T-helper 9 cell (primary cell): ENCODE measurements at places on chromosomes 11 and 22.

DNA sequence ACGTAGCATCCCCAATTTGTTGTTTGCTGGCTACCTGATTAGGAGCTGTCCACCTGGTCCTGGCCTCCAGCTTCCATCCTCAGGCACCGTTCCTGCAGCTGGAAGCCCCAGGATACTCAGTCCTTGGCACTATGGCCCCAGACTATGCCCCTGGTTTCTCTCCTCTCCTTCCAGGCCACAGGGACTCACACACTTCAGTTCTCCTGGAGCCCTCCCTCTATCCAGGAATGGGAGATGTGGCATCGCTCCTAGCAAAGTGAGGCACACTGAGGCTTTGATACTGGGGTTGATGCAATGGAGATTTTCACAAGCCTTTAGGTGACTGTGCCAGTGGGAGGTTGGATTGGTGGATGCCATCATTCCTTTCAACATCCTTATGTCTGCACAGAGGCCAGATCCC, 142.8 kb upstream of the B3GAT1 start:
- no peak for DNase-seq

- DNase-seq = no peak
These were observed 21.6 kb upstream of the CSNK1E start for GRCh38 chr22:38338772-38339379.

- DNase-seq = no peak
These were observed 7.4 kb downstream of the TMEM9B start for GRCh38 chr11:8956860-8957259.

- no peak for DNase-seq
These were observed 38.2 kb upstream of the BLID start for GRCh38 chr11:122154227-122154626.

DNA sequence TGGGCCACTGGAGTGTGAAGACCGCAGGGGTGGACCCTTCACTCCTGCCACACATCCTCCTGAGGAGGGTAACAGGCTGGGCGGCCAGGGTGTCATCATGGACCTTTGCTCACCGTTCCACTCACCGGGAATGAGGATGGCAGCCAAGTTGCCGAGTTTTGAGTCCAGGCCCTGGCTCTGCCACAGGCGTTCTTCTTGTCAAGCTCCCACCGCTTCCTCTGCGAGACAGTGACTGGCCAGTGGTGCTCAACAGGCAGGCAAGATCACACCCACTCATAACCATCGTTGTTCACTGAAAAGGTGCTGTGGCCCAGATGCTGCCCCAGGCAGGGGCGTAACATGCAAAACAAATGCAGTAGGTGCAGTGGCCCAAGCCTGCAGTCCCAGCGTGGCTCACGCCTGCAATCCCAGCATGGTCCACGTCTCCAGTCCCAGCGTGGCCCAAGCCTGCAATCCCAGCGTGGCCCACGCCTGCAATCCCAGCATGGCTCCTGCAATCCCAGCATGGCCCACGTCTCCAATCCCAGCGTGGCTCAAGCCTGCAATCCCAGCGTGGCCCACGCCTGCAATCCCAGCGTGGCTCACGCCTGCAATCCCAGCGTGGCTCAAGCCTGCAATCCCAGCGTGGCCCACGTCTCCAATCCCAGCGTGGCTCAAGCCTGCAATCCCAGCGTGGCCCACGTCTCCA, 5.0 kb upstream of the PANX2 start:
- no peak for DNase-seq

- no peak for DNase-seq
These were observed 397.0 kb downstream of the METTL15 start for GRCh38 chr11:28505232-28505631.

GRCh38 chr11:123580557-123581275, 73.7 kb downstream of the SCN3B start:
- DNase-seq = peak; percentile 48

DNA sequence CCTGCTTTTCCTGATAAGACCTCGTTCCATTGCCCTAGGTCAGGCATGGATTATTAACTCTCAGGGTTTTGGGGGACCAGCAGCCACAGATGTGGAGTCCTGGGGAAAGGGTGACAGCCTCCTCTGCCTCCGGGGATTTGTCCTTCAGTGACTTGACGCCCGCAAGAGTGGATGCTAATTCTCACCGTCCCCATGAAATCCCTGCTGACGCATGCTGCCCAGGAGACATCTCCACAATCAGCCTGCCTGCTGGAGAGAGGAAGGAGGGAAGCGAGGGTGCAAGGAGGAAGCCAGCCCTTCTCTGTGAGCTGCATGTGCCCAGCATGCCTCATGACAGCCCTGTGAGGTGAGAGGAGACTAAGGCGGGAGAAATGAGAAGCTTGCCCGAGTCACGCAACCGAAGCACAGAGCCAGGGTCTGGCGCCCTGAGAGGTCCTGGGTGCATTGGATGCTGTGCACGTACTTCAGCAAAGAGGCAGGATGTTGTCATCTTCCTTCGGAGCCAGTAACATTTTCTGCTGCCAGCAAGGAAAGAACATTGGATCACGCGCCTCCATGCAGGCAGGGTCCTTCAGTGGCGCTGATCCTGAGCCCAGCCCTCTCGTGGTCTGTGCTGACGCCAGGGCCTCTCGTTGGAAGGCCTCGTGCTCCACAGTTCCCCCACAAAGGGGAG, 27.3 kb upstream of the KRTAP5-6 start:
- no peak for DNase-seq

DNA sequence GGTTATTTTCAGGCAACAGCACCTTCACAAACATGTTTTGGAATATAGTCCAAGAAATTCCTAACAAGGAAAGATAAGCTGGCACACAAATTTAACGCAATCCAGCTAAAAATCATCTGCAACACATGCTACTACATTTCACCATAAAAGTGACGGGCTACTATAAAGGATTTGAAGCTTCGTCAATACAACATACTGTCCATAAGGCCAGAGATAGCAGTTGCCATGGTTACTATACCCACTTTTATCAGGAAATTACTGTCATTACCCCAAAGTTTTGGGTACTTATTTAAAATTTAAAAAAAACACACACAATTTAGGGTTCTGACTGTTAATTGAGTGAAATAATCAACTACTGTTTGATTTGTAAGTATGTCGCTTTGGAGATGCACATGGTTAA, 6.9 kb downstream of the PHF21A start:
- DNase-seq = no peak

DNA sequence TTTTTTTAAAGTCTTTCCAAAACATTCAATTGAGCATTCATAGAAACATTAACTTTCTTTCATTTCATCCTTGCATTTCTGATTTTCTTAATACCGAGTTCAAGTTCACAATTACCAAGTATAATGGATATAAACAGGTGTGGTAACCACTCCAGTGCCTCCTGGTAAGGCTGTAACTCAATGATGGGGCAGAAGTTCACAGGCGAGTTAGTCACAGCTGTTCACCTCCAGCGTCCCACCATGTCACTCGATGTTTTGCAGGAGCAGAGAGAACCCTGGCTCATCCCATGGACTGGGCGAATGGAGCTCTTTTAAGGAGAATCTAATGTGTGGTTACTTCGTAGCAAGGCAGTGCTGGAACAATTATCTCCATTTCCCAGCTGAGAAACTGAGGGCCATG, 94.4 kb upstream of the ALX4 start:
- DNase-seq = no peak

DNA sequence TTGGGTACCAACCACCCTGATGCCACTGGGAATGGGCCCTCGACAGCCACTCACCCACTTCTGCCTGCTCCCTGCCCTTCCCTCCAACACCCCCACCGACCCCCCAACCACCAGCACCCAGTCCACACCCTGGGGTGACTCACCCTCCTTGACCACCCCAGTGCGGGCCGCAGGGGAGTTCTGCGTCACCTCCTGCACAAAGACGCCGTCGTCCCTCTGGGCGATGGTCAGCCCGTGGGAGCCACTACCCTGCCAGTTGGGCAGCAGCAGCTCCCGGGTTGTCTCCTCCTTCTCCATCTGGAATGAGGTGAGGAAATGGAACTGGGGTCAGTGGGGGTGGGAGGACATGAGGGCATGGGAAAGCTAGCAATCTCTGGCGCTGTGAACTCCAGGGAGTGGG, 10.8 kb downstream of the AHNAK start:
- no peak for DNase-seq

DNA sequence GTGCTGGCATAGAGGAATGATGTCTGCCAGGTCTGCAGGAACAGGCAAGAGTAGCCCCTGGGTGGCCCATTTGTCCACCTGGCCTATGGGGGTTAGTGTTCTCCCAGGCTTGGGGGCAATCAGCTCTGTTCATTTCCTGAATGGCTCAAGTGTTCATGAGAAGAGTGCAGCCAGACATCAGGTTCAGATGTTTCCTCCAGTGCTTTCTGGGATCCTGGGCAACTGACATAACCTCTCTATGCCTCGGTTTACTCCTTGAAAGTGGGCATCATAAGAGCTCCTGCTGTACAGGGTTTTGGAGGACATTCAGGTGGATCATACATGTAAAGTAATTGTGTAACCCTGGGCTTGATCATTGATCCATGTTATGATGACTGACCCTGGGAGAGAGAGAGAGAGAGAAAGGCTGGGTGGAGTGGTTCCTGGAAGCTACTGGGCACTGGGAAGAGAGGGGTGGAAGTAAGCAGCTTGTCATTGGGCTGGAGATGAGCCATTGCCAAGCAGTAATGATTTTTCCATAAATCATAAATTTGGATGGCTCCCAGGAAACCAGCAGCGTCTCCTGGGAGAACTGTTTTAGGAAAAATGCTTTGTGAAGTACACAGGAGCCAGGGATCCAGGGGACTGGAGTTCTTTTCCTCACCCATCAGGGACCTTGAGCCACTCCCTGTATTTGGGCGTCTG, 30.2 kb upstream of the ACCSL start:
- no peak for DNase-seq

DNA sequence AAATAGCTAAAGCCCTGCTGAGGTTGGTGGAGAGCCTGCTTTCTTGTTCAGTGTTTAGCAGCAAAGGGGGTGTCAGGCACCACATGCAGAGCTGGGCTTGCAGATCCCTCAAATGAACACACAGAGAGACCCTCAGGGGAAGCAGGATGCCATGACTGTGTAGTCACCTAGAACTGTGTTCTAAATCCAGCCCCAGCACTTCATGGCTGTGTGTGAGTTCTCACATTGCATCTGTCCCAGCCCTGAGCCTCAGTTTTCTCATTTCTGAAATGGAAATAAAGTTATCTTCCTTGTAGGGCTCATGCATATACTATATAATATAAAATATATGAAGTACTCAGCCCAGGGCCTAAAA, 47.1 kb downstream of the CWC15 start:
- DNase-seq = no peak

DNA sequence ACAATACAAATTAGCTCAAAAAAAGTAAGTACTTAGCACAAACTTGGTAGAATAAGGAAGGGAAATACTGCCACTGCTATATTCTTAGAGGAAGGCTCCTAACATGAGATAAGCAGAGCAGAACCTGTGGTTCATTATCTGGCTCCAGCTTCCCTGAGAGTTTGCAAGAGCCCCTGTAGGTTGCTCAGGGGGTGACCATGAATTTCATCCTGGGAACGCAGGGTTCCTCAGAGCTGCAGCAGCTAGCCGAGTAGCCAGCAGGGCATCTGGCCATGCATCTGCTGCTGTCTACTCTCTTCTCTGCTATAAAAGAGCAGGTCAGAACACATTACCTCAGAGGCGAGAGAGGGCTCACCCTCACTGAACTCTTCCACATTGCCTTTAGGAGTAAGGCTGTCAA, 67.3 kb downstream of the TRPC6 start:
- no peak for DNase-seq

- DNase-seq = no peak
These were observed 92.4 kb upstream of the BID start for GRCh38 chr22:17866621-17867020.

DNA sequence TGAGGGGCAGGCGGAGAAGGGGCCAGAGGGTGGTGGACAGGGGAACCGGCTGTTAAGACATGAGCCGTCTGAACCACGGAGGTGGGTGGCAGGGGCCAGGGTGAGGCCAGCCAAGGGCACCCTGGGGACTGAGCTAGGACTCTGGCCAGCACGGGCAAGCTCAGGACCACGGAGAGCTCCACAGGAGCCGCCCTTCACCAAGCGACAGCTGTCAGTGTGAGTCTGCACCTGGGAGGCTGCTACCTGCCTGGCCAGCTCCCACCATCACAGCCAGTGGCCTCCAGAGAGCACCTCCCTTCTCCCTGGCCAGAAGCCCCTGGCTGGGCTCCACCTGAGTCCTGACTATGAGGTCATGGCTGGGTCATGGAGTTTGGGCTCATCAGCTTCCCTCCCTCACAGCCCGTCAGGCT, 21.6 kb downstream of the MGAT3 start:
- no peak for DNase-seq

DNA sequence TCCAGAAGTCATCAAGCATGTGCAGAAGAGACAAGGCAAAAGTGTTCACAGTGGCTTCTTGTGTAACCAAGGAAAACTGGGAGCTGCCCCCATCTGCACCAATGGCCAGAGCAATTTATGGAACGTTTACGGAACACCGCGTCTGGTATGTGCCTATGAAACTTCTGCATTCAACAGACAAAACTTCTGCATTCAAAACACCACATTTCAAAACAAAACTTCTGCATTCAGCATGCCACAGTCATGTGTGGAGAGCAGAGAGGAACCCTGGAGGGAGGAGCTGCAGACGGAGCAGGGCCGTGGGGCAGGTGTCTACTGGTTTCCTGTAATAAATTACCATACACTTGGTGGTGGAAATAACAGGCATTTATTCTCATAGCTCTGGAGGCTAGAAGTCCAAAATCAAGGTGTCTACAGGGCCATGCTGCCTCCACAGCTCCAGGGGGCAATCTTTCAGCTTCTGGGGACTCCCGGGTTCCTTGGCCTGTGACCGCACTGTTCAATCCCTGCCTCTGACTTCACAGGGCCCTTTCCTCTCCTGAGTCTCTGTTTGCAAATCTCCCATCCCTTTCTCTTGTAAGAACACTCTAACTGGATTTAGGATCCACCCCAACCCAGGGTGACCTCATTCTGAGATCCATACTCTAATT, 32.2 kb downstream of the RPL3 start:
- DNase-seq = no peak

DNA sequence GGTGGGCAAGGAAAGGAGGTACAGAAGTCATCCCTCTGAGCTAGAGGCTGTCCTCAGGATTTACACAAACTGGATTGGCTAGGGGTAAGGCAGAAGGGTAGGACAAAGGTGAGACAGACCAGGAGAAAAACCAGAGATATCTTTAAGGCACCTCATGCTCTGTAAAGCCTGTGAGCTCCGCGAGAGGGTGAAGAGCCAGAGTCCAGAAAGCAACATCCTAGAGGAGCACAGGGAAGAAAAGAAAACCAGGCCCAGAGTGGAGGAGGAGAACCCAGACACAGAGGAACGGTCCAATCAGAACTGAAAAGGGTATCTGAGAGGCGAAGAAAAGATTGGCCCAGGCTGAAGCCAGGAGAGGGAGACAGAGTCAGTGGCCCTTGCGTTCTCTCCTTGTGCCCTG, 5.1 kb downstream of the SLC37A4 start:
- no peak for DNase-seq

- DNase-seq = no peak
These were observed 4.4 kb downstream of the TMEM258 start for GRCh38 chr11:61787928-61788491.

GRCh38 chr11:78214331-78215194, 25.8 kb downstream of the USP35 start:
- no peak for DNase-seq

- DNase-seq = no peak
These were observed 64.4 kb upstream of the SLC17A6 start for GRCh38 chr11:22273781-22274180.

- peak; percentile 33 for DNase-seq
These were observed 480 bp downstream of the PLEKHA7 start for GRCh38 chr11:17013548-17014320.

GRCh38 chr11:9777066-9777465, 113.2 kb downstream of the SWAP70 start:
- no peak for DNase-seq
